Stimulated activated naive CD8-positive, alpha-beta T cell treated with anti-CD3 and anti-CD28 coated beads, Interleukin-15, amount 100 ng/mL, for 72 hours (primary cell): ENCODE measurements at places on chromosomes 4 and X.

DNA sequence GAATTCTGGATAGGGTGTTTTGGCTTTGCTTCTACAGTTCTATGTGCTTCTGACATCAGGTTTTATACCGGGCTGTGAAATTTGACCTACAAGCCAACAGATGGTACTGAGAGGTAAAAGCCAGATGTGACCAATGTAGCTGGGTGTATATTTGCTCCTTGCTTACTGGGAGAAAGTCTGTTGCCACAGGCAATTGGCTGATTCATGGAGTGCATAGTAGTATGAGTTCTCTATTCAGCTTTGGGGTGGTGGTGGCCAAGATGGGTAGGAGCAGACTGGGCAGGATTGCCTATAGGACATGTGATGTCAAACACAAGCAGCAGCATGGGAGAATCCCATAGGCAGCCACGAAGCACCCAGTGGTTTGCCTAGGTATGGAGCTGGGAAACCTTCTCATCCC lies 1827.0 kb downstream of the C4orf33 start:
- DNase-seq: no peak

- no peak for DNase-seq
Observed at GRCh38 chrX:131513159-131513914, 30.5 kb upstream of the OR13H1 start.

DNA sequence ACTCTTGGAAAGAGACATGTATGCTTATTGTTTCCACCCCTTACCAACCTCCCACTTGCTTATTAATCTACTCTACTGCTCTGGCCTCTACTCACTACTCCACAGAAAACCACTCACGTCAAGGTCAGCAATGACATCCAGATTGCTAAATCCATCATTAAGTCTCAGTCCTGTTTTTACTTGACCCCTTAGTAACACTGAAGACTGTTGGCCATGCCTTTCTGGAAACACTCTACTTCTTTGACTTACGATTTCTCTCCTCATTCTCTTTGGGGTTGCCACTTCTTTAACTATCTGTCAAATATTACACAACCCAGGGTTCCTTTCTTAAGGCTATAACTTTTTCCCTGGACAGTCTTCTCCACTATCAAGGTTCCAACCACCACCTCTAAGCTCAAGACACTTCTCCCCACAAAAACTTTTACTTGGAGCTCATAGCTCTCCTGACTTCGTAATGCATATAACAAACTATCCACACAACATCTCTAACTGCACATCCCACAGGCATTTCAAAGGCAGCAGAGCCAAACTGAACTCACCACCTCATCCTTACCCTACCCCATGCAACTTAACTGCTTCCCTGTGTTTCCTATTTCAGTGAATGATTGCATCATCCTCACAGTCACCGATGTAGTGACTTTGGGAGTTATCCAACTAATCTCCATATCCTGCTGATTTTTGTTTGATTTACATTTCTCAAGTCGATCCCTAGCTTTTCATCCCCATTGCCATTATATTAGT lies 15.8 kb upstream of the MAGEA4 start:
- no peak for DNase-seq

DNA sequence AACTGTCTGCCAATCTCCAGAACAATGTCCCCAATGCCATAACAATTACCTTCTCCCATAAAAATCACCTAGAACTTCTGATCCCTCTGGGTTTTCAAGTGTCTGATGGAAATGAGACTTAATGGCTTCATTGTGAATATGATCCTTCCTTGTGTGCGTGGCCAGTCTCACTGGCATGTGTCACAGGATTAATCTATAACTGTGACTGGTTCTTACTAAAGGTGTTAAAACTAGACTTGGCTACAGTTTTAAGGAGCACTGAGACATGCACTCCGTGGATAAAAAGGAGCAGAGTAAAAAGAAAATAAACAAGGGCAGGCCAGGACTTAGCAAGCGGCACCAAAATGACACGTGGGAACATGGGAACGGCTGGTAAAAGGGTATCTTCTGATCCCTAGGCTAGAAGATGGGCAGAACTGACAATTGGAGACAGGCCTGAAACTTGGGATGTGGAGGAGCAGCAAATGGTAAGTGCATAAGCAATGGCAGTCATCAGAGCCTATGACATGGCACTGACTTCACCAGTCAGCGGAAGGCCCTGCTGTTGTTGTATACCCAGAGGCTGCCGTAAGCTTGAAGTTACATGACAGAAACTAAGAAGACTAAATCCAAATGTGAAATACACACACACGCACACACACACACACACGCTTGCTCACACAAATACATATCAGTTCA lies 256.6 kb upstream of the NOCT start:
- no peak for DNase-seq

- DNase-seq: no peak
Observed at GRCh38 chrX:123504047-123504446, 228.8 kb downstream of the THOC2 start.

- DNase-seq: no peak
Observed at GRCh38 chrX:119505945-119506344, 37.7 kb downstream of the SLC25A5 start.

- DNase-seq: no peak
Observed at GRCh38 chr4:48237996-48238645, 31.5 kb downstream of the TEC start.

- no peak for DNase-seq
Observed at GRCh38 chrX:42020225-42020624, 96.9 kb upstream of the CASK start.

DNA sequence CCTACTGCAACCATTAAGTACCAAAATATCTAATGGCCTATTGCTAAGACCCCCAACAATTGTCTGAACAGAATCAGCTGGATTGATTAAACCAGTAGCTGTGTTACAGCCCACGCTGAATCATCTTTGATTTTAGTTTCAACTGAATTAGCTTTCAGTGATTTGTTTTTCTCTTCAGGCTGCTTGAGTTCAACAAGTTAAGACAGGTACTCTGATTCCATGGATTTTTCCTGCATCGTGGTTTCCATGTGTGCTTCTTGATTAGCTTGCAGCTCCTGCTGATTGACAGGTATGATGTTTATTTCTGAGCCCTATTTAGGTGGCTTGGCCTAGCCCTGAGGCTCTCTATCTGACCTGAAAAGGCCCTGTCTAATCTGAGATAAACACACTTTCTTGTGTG lies 91.3 kb downstream of the GUCY2F start:
- DNase-seq: no peak
